ENCODE measurements at places on chromosomes 13 and 19.

- no peak for DNase-seq
Measured at GRCh38 chr19:5026706-5027273, 57.9 kb downstream of the KDM4B start.

GRCh38 chr19:4077800-4078684 lies 11.3 kb upstream of the ZBTB7A start:
- no peak for DNase-seq

GRCh38 chr13:38262211-38262610 lies 87.4 kb upstream of the UFM1 start:
- no peak for DNase-seq

DNA sequence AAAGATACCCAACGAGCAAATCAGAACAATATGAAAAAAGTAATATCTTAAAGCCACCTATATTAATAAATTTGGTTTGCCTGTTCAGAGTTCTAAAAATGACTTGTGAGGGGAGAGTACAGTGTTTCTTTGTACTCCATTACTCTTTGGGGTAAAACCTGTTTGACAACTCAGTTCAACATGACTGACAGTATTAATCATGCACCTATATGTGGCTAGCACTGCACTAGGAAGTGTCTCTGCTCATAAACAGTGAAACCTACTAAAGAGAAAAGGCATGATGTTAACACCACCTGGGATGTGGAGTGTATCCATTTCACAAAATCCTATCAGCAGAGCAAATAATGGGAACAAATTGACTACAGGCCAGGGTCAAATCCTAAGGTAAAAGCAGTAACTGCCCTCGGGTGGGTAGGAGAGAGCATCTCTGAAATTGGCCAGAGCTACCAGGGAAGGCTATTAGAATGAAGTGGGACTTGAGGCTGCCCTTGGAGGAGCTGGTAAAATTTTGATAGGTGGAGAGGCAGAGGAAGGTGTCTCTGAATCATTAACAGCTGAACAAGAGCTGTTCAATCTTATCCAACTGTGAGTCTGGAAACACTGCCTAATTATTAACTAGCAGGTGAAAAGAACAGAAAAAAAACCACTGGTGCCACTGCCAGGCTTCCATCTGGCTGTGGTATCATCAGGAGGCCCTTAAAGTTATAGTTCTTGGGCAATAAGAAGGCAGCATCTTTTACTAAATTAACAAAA lies 365.1 kb downstream of the DNAJC15 start:
- no peak for DNase-seq

DNA sequence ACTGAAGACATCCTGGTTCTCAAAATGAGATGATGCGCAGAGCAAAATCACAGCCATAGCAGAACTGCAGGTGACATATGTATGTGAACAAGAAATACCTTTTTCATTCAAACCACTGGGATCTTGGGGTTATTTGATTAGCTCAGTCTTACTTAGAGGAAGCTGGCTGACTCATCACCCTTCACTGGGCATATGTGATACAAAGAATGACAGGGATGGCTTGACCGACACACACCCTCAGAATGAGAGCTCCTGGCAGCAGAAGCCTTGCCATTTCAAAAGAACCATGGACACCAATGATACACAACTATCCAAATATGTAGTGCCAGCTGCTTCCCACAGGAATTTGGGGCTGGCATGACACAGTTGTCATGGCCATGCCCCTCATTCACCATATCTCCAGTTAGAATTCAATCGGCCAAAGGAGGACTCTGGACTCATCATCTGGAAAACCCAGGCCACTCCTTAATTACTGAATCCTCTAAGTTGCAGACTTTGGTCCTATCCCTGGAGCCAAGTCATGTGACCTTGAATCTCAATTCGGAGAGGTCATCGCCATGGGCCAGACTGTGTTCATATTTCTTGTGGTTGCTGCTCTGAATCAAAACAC lies 115.8 kb downstream of the KATNAL1 start:
- no peak for DNase-seq

GRCh38 chr13:99086267-99087097 lies 108.6 kb upstream of the DOCK9 start:
- DNase-seq = peak; percentile 38

DNA sequence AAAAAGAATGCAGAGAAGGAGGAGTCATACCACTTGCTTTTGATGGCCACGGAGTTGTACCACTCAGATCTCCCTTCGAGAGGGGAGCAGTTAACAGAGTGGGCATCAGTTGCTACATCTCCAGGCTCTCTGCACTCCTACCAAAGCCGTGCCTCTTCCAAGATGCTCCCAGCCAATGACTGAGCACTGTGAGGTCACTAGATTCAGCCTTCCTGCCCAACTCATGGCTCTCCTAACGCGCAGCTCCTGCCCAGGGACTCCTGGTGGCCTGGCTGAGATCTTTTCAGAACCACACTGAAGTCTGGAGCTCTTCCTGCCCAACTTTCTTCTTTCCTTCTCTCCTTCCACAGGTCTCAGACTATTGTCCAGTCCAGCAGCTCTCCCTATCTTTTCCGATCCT lies 66.7 kb downstream of the LHFPL6 start:
- no peak for DNase-seq

DNA sequence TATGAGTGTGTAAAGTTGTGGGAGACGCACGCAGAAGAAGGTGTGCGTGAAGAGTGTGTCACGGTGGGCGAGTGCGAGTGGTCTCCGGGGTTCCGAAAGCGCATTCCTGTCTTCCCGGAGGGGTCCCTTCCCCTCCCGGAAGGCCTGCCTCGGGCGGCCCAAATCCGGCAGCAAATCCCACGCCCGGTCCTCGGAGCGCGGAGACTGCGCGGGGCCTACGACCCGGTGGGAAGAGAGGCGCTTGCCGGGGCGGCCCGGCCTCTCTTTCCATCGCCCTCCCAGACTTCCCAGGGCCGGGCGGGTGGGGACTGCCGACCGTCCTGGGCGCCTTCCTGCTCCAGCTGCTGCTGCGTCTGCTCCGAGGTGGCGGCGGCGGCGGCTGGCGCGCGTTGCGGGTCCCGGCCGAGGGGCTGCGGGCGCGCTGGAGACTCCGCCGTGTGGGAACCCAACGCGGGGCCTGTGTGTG lies 2.1 kb downstream of the ZIC5 start:
- no peak for DNase-seq

DNA sequence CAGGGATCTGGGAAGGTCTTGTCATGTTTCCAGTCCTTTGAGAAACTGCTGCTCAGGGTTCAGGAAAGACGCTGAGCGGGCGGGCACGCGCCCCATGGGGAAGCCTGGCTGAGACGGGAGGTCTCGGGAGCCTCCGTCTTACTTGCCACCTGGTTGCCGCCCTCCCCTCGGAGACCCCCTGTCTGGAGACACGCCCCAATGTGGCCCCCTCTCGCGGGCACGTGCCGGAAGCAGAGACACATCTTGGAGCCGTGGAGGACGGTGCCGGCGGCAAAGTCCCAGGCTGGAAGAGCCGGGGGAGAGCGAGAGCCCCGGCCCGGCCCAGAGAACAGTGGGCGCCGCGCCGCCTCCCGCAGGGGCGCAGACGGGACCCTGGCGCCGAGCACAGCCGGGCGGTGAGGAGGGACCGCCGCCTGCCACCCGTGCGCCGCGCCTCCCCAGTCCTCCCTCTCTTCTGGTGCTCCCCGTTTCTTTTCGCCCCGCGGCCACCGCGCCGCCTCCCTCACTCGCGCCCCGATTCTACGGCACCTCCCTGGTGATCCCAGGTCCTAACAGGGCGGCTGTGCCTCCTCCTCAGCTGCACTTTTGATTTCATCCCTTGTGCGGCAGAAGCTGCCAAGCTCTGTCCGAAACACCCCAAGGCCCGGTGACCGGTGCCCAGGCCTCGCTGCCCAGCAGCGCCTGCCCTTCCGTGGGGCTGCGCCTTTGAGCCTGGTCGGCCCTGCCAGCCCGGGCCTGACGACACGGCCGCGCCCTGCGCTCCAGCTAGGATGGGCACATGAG lies 15.5 kb downstream of the GJB2 start:
- no peak for DNase-seq

DNA sequence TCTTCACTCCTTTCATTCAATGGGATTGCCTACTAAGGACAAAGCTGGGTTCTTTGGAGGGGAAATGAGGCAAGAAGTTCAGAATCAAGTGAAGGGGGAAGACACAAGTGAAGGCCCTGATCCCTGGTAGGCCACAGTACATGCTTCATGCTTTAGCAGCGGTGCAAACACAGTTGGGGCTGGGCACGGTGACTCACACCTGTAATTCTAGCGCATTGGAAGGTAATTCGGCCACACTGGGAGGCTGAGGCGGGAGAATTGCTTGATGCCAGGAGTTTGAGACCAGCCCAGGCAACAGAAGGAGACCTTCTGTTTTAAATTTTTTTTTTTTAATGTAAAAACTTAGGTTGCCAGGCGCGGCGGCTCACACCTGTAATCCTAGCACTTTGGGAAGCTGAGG lies 23.4 kb upstream of the GATAD2A start:
- no peak for DNase-seq

- DNase-seq = no peak
Measured at GRCh38 chr13:25490236-25490635, 118.5 kb downstream of the ATP8A2 start.

GRCh38 chr13:30904043-30904442 lies 2.0 kb upstream of the MEDAG start:
- DNase-seq = no peak

- DNase-seq = no peak
Measured at GRCh38 chr13:114032126-114032799, 58.4 kb upstream of the C13orf46 start.
